ENCODE measurements at places on chromosomes 13 and 19.

DNA sequence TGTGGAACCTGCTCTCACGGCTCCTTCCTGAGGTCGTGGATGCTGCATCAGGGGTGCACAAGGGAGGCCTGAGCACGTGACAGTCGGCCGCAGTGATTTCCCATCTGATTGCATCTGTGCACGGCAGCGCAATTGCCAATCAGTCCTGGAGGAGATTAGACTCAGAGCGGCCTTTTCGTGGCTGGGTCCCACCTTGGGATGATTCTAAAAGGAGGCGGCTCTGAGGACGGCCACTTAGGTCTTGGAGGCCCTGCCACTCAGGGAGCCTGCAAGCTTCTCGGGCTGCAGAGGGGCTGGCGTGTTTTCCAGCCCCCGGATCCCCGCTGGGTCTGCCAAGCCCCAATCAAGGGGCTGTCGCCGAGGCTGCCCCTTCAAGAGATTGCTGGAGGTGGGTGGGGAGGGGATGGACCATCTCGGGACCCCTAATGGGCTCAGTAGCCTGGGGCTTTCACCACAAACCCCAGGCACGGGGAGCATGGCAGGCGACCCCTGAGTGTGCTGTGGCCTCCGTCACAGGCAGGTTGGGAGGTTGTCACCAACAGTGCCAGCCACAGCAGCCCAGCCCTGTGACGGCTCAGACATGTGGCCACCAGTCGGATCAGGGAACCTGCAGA lies 51.6 kb downstream of the SOX1 start:
- DNase-seq = no peak

- DNase-seq = no peak
These were observed 129.2 kb downstream of the PAN3 start for GRCh38 chr13:28267497-28267896.

DNA sequence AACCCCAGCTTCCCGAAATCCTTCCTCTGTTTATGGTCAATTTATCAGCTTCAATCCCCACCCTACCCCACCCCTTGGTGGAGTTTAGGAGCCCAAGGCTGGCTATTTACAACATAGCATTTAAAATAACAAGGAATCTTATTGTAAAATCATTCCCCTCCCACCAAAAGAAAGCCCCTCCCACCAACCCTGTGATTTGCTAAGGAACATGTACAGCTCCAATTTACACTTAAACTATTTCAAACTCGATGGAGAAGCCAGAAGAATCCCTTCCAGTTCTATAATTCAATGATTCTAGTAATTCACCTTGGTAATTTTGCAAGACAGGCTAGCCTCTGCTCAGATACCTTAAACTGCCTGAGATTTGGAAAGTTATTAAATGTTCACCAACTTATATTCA lies 3.0 kb downstream of the LATS2 start:
- no peak for DNase-seq

DNA sequence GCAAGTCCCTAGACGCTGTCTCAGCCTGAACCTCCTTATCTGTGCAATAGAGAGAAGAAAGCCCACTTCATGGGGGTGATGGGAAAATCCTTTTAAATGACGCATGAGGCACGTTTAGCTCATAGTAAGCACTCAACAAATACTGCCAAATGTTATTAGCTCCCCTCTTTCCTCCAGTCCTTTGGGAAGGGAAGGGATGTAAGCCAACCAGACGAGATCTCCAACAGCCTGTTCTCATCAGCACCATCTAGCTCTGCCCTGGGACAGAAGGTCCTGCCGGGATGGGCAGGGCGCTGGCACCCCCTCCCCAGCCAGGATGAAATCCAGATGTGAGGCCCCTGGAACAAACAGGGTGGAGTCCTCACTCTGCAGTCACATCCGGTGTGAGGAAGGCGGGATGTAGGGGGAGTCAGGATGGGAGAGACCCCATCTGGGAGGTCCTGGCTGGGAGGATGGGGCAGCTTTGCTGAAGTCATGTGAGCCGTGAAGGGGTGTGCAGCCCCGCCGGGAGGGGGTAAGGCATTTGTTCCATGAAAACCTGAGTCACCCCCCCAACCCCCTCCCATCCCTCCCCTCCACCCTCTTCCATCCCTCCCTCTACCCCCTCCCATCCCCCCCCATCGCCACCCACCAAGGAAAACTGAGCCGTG lies 4.6 kb downstream of the S1PR2 start:
- no peak for DNase-seq

GRCh38 chr13:24680258-24680920 lies at the start of gene ATP12A:
Gene ATP12A (plus strand): TSS chr13:24680408. CDS start chr13:24680744, 336 bp downstream.
- DNase-seq = no peak

- DNase-seq = no peak
These were observed 7.7 kb upstream of the CXCL17 start for GRCh38 chr19:42450314-42450934.

DNA sequence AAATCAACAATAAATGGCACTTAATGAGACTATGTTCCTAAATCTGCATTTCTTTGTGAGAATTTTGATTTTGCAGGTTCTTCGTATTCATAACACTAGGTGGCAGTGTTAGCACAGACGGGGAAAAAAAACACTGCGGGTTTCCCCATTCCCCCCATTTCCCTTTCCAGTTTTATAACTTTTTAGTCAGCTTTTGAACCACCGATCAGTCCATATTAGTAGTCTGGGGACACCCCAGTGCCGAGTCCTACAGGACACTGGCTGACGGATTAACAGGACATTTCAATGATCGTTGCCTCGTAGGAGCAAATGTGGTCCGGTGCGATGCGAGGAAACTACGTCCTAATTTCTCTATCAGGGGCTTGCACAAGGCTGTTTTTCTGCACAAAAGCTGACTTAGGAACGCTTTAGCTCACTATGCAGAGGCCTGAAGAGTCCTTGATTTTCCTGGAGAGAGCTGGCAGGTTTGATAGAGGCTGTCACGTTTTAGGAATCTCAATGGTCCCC lies 234.3 kb downstream of the LMO7 start:
- DNase-seq = no peak

GRCh38 chr19:42269478-42270345 lies 660 bp downstream of the CIC start:
- no peak for DNase-seq

- DNase-seq = no peak
These were observed 192.2 kb upstream of the KL start for GRCh38 chr13:32824061-32824460.

DNA sequence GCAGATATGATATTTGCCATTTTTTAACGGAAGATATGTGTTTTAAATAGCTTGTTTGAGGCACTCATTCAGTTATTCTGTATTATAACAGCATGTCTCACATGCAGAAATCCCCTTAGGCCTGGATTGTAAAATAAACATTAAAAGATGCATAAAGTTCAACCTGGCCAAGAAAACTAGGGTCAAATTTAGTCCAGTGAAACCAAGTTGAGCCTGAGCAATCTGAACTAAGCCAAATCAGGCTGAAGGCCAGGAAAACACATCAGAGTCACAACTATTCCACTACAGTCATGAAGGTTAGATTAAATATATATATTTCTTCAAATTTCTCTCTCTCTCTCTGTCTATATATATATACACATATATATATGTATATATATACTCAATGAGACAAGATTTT lies 504.8 kb downstream of the SLITRK1 start:
- DNase-seq = no peak

- no peak for DNase-seq
These were observed 323.0 kb downstream of the GPC5 start for GRCh38 chr13:91721413-91721812.

DNA sequence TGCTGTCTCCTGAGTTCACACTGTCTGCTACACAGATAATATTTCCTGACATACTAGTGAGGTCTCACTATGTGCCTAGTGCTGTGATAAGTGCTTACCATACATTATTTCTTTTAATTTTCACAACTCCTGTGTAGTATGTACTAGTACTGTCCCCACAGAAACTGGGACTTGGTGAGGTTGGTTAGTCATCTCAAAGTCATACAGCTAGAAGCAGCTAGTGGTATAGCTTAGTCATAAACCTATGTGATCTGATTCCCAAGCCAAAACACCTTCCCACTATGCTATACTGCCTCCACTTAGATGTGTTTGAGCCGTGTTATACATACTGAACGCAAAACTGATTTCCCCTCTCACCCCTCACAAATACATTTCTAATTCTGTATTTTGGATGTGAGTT lies 10.5 kb downstream of the MTMR6 start:
- DNase-seq = no peak

- no peak for DNase-seq
These were observed 124.2 kb downstream of the LMO7 start for GRCh38 chr13:75760131-75761021.

- DNase-seq = no peak
These were observed 120.7 kb downstream of the RXFP2 start for GRCh38 chr13:31860002-31860401.

- no peak for DNase-seq
These were observed 20.9 kb downstream of the C19orf12 start for GRCh38 chr19:29694161-29694560.

- no peak for DNase-seq
These were observed 12.5 kb downstream of the DCAF15 start for GRCh38 chr19:13964776-13965175.

GRCh38 chr19:47019431-47020041 lies at the start of gene NPAS1:
Gene NPAS1 (plus strand): TSS chr19:47019837. CDS start chr19:47021048, 1,211 bp downstream.
- no peak for DNase-seq

GRCh38 chr19:48206397-48207093 lies 36.1 kb downstream of the ZSWIM9 start:
- no peak for DNase-seq

DNA sequence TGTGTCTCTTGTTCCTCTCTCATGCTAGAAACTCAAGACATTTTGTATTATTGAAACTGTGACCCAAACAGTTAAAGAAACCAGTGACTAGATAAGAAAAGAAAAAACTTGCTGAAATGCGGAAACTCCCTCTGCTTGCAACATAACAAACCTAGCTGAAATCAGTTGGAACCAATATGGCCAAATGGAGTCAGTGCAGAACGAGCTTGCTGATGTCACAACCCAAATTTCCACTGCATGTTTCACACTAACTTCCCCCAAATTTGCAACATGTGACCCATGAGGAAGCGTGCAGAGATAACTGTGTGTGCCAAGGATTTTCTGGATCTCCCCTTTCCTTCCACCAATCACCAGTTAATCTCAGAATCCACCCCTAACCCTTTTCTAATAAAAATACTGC lies 208.0 kb downstream of the DLEU7 start:
- DNase-seq = no peak

DNA sequence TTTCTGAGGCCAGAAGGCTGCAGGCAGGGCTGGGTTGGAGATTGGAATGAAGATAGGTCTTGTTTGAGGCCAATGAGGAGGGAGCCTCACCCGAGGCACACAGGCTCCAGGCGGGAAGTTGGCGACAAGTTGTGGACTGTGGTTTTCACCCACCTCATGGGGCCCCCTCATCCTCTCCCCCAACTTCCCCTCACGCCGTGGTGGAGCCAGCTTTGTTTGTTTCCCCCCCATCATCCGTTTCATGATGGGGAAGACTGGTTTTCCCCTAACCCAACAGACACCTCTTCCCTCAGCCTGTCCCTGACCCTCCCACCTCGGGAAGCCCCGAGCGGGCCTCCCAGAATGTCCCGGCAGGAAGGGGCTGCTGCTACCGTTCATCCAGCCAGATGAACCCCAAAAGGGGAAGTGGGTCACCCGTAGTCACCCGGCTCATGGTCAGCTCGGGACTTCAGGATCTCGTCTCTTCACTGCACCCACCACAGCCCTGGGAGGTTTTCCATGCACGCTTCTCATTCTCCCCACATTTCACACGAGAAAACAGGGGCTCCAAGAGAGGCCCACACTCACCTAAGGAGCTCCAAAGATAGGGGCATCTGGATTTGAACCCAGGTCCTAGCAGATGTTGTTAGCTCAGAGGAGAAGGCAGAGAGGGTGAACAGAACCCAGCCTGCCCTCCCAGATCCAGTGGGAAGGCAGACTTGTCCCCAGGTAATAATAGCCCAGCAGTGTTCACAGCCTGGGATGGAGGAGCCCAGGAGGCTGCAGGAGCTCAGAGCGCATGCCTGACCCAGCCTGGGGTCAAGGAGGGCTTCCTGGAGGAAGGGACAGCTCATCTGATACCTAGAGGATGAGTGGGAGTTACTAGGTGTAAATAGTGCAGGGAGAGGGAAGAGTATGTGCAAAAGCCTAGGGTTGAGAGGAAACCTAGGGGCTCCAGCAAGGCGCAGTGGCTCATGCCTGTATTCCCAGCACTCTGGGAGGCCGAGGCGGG lies 23.5 kb downstream of the CEACAM16 start:
- no peak for DNase-seq

GRCh38 chr13:79673310-79673992 lies 192.5 kb downstream of the NDFIP2 start:
- no peak for DNase-seq

DNA sequence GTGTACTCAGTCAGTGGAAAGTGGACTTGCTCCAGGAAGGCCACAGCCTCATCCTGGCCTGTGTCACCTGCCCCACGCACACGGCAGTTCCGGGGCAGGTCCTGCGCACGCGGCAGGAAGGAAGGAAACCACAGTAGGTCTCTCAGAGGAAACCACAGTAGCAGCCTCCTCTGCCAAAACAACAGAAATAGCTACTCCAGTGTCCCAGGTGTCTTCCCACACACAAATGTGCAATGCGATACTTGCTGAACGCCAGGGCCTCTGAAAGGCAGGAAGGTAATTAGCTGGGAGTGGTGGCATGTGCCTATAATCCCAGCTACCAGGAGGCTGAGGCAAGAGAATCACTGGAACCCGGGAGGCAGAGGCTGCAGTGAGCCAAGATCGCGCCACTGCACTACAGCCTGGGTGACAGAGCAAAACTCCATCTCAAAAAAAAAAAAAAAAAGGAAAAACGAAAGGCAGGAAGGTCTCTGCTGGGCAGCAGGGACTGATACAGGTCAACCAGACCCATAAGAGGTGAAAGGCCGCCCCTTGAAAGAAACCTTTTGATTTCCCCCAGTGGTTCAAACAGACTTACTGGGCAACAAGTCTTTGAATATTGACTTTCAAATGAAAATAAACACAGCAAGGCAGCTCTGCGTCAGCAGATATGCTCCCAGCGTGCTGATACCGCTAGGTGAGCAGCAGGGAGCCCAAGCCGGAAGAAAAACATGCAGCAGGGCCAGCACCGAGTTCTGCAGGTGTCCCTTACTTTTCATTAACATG lies 49.5 kb downstream of the CRYL1 start:
- no peak for DNase-seq

GRCh38 chr13:36217456-36217855 lies 3.1 kb upstream of the SOHLH2 start:
- DNase-seq = no peak

- no peak for DNase-seq
These were observed 87.1 kb upstream of the STK24 start for GRCh38 chr13:98664047-98664446.
